ENCODE measurements at places on chromosomes 7 and 10.

DNA sequence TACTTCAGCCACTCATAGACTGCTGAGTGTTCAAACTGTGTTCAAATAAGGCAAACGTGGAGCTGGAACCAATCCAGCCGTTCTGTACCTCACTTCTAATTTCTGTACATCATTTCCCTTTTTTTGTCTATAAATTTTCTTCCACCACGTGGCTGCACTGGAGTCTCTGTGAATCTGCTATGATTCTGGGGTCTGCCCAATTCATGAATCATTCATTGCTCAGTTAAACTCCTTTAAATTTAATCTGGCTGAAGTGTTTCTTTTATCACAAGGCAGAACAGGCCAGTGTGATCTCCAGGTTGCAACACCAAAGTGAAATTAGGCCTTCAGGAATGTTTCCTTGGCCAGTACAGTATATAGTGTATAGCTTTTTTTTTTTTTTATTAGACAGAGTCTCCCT lies 53.5 kb downstream of the DNAJC12 start:
- no peak for DNase-seq

DNA sequence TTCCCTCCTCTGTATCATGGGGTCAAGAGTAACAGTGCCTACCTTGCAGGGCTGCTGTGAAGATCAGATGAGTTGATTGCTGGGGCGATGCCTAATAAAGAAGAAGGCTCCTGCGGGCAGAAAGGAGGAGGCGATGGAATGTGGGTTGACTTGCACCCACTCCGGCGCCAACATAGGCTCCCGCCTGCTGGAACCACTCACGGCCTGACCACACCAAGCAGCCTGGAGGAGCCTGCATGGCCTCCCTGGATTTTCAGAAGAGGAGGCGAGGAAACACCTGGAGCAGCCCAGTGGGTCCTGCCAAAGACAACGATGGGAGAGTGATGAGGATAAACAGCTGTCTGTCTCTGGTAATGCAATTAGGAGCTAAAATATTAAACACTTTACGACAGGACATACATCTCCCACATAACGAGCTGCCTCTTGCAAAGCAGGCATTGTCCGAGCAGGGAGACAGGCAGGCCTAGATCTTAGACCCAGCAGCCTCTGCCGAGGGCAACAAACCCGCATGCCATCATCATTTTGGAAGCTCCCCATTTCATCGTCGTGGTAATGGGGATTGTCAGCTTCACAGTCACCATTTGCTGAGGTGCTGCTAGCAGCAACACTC lies 302.9 kb upstream of the ZMIZ1 start:
- DNase-seq = no peak

DNA sequence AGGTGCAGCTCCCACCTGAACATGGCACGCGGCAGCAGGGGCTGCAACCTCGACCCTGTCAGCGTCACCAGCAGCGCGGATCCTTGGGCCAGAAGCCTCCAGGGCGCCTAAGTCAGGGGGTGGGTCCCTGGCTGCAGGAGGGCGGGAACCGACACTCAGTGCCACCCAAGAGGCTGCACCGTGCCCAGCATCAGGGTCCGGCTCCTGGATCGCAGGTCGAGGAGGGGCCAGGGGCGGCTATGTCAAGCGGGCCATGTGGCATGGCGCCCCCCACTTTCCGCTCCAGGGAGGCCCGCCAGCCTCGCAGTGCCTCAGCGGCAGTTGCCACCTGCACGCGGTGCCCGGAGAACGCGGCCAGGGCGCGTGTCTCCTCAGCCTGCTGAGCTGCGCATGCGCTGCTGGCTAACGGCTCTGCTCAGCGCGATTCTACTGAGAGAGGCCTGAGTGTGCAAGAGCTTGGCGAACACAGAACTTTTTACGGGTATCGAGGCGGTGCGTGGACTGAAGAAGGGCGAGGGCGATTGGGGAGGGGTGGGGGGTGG lies at the start of gene ANKRD30A:
Gene ANKRD30A (plus strand): TSS at position 408 of the 542 bp plus-strand sequence. CDS start 190 bp downstream, outside the sequence.
- DNase-seq = no peak

GRCh38 chr10:61159253-61159652 lies 215.3 kb upstream of the RHOBTB1 start:
- DNase-seq = no peak

GRCh38 chr7:133477791-133478190 lies 224.9 kb downstream of the EXOC4 start:
- no peak for DNase-seq

- DNase-seq = no peak
Measured at GRCh38 chr10:119742947-119743648, 17.2 kb downstream of the INPP5F start.

- no peak for DNase-seq
Measured at GRCh38 chr10:78685466-78686103, 383.2 kb upstream of the ZMIZ1 start.

DNA sequence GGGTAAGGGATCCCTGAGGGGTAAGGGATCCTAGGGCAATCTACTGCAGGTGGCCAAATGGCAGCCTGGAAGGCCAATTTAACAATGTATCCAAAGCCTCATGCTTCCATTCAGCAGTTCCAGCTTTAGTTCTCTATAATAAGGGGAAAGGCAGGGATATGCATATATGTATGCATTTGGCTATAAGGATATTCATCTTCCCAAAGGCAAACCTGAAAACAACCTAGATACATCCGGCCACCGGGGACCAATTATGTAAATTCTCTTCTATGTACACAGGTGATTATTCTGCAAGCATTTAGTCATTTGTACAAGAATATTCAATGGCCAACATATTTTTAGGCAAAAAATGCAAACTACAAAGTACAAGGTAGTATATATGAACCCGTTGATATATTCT lies 26.7 kb downstream of the PSAP start:
- DNase-seq = no peak

DNA sequence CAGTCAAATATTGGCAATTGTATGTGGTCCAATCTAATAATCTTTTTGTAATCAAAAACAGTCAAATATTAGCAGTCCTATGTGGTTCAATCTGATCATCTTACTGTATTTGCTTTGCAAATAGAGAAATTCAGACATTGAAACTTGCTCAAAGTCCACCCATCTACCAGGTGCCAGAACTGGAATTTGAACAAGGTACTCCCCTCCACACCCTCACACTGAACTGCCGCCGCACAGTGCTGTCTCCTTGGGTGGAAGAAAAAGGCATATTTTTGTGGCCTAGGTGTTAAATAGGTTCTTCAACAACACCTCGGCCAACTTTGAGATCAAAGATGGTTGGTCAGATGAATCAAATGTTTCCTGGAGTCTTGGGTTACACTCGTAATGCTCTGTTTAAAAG lies 544.2 kb upstream of the GALNT17 start:
- DNase-seq = no peak

DNA sequence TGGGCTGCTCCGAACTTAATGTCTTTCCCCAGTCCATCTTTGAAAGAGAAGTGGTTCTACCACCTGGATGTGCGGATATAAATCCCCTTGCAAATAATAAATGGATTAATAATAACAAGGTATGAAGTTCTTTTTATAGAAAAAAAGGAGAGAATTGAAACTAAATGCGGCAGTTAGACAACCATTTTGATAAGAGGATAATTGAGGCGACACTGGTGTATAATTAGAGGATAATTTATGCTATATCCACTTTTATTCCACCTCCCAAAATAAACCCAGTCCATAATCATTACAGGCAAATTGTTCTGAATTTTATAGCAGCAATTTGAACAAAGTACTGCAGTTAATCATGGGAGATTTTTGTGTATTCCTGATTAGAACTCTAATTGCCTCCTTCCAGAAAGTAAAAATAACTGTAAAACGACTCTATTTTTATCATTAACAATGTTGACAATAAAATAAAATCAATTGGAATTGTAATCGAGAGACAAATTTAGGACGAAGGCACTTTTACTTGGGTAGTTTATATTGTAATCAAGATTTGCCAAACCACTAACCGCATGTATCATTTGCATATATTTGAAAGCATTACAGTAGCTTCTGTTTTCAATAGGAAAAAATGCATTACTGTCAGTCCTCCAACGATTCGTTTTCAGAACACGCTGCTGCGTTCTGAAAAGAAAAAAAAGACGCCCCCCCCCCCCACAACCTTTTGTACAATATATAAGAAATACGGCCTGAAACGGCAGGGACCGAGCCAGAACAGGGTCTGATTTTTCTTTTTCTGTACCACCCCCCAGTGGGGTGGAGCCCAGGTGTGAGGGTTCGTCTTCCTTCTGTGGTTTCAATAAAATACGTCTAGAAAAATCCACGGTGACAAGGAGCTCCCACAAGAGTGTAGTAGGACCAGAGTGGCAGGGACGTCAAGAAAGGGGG lies 838 bp upstream of the DLX6 start:
- DNase-seq = no peak

- DNase-seq = no peak
Measured at GRCh38 chr10:106872176-106872575, 292.3 kb downstream of the SORCS1 start.

- DNase-seq = no peak
Measured at GRCh38 chr10:81603106-81603620, 271.8 kb upstream of the NRG3 start.

DNA sequence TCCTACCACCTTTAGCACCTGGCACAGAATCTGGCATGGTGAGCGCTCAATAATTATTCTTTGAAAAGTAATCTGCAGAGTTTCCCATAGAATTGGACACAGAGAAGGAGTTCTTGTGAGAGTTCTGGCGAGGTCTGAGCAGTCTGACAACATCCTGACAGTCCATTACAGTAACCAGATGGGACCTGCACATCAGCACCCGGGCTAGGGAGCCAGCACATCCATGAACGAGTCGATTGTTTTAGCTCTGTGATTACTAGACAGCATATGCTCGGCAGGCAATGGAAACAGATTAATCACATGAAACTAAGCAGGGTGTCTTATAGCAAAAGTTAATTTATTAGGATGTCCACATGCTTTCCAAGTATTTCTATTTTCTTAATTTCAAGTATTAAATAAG lies 96.7 kb downstream of the SEMA3D start:
- DNase-seq = no peak

GRCh38 chr7:2970861-2971260 lies 72.8 kb downstream of the CARD11 start:
- DNase-seq = no peak

DNA sequence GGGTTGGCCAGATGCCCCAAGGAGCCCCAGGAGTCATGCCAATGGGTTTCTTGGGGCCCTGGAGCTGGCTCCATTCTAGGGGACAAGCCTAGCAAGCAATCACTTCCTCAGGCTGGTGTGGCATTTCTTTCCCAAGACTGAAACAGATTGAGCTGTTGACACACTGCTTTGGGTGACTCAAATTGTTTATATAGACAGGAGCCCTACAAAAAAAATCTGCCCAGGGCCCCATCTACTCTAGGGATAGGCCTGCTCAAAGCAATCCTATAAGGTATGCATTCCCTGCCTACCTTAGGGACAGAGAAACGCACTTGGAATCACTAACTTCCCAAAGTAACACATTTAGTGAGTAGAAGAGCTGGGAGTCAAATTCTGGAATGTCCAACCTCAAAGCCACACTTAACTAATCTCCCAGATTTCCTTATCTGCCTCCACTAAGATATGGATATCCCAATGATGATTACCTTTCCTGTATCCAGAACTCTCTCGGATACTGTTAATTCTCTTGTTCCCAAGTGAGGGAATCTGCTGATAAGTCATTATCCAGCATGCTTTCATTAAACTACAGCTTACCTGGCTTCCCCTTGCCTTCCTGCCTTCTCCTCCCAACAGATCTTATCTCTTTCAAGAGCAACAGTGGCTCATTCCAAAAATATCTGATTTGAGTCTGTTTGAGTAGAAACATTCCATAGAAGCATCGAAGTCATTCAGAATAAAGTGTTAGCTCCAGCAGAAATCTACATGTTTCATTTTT lies 3.1 kb downstream of the ABLIM1 start:
- no peak for DNase-seq

DNA sequence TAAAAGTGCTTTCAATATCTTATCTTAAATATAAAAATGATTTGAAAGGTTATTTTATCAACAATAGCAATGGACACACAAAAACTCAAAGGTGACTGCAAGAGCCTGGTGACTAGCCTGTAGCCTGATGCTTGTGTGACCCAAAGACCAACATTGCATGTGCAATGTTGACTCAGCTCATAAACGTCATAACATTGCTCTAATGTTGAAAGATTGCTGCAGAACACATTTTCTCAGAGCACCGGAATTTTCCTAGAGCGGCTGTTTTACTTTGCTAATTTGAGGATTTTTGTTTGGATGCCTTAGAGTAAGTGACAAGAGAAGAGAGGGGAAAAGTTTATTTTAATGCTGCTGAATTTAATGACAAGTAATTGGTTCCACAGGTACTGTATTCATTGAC lies 107.1 kb downstream of the RAB18 start:
- DNase-seq = peak; percentile 63

GRCh38 chr7:37833107-37833817 lies 15.1 kb upstream of the NME8 start:
- DNase-seq = peak; percentile 8

All from AG09319 (cell line).